D341Med (cell line): ENCODE measurements at places on chromosomes 7 and 10.

- no peak for DNase-seq
These were observed 109.9 kb upstream of the EFCAB10 start for GRCh38 chr7:105691082-105691679.

DNA sequence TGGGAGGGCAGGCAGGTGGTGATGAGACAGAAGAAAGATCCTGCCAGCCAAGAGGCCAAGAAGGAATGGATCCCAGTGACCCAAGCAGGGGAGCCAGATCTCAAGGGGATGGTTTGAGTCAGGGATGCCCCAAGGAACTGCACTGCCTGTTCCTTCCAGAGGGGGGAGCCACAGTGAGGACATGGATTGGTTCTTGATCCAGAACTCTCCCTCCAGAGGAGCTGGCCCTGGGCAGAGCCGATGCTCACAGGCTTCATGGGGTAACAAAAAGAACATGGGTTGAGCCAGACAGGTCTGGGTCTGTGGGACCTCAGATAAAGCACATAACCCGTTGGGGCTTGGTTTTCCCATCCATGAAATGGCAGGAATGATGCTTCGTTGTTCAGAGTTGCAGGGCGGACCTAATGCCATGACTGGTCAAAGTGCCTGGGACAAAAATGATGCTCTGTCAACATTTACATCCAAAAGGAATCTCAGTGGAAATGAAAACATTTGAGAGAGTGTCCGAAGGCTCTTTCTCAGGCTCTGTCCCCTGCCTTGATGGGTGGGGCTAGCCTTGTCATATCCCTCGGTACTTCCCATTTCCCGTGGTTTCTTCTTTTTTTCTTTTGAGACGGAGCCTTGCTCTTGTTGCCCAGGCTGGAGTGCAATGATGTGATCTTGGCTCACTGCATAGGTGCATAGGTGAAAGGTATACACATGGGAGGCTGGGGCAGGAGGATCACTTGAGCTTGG lies 4.7 kb upstream of the DENND2A start:
- DNase-seq = no peak

GRCh38 chr10:50625649-50626132 lies 1.9 kb upstream of the SGMS1 start:
- DNase-seq = no peak

DNA sequence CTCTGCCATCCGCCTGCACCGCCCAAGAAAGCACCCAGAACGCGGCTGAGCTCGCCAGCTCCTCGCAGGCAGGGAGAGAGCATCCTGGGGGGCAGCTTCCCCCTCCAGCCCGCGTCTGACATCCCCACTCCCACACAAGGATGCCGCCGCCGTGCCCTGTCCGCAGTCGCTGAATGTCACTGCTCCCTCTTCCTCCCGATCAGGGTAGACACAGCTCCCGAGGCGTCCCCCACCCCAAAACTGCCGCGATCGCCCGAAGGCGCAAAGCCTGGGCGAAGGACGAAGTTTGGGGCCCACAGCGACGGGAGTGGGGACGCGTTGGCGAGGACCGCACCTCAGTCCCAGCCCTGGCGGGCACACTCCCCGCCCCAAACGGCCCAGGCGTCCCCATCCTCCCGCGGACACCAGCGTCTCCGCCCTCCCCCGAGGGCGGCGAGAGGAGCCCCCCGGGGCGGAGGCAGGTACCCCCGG lies 1.5 kb upstream of the KAT6B start:
- DNase-seq = no peak

DNA sequence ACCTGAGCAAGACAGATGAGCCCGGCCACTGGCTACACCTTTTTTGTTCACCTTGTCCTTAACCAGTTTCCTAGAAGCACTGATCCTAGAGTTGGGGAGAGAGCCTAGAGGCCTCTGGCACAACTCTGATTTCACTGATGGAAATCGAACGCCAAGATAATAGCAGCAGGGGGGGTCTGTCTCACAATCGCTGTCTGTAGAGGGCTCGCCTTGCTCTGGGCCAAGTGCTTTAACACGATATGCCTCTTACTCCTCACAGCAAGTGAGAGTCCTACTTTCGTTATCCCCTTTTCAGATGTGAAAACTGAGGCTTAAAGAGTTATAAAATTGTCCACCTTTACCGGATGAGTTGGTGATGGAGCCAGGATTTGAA lies 472 bp downstream of the RASSF4 start:
- DNase-seq = no peak

DNA sequence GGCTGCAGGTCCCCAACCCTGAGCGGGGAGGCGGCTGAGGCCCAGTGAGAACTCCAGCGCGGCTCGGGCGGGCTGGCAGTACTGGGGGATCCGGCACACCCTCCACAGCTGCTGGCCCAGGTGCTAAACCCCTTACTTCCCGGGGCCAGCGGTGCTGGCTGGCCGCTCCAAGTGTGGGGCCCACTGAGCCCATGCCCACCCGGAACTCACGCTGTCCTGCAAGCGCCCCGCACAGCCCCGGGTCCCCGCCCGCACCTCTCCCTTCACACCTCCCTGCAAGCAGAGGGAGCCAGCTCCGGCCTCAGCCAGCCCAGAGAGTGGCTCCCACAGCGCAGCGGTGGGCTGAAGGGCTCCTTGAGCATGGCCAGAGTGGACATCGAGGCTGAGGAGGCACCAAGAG lies 25.0 kb downstream of the RNF133 start:
- no peak for DNase-seq

DNA sequence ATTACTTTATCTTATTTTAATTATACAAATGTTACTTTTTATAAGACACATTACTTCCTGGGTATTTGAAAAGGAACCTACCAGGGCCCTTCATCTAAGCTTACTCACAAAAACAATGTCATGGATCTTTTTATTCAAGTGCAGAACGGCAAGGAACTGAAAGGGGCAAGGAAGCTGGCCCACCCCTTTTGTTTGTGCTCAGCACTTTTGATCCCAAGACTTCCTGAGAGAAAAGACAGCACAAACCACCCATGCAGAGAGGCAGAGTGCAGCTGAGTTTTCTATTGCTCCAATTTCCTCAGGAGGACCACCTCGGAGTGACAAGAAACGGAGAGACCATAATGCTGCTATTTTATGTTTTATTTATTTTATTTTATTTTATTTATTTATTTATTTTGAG lies 232.0 kb upstream of the NRP1 start:
- DNase-seq = no peak

DNA sequence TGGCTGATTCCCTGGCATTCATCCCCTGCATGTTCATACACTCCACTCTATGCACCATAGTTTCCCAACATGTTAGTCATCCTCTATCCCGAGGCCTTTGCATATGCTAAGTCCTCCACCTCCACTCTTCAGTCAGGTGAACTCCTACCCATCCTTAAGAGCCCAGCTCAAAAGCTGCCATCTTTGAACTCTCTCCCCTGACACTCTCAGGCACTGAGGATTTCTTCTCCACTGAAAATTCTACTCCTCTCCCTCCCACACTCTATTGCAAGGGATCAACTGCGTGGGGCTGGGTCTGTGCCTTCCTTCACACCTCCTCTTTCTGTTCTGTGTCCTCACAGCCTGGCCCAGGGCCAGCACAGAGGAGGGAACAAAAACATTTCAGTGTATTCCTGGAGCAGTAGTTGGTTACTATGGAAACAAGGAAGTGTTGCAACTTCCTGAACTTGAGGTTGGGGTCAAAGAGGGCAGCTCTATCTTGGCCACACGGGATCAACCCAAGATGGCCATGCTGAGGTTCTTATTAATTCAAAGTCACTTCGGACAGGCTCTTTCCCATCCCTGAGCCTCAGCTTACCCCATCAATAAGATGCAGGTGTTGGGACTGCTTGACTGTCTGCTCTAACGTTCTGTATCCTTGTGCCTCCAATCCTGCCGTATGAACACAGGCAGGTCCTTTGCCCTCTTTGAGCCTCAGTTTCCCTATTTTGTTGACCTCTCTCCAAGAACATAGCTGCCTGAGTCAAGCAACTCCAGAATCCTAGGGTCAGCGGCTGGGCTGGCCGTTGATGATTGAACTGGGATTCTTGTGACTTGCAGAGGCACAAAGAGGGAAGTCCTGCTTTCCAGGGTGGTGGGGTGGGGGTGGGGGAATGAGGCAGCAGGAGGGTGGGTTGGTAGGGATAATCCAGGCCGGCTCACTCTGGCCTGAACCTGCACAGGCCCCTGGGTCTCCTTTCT lies 15.5 kb downstream of the ZMIZ1 start:
- DNase-seq = no peak

DNA sequence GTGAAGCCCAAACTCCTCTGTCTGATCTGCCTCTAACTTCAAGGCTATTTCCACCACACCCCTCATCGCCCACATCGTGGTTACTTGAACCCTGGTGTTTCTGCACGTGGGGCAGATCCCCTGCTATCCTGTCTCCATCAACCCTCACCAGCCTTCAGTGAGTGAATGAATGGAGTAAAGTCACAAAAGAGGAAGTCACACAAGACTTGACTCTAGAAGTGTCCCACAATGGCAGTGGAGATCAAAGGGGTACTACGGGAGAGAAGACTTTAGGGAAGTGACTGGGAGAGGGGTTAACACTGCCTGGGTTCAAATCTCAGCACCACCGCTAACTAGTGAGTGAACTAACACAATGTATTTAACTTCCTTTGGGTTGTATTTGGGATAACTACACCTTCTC lies 85.9 kb downstream of the COBL start:
- DNase-seq = no peak

GRCh38 chr7:107538001-107538400 lies 25.7 kb downstream of the COG5 start:
- no peak for DNase-seq

GRCh38 chr10:49117376-49118070 lies 2.2 kb upstream of the VSTM4 start:
- DNase-seq = no peak

DNA sequence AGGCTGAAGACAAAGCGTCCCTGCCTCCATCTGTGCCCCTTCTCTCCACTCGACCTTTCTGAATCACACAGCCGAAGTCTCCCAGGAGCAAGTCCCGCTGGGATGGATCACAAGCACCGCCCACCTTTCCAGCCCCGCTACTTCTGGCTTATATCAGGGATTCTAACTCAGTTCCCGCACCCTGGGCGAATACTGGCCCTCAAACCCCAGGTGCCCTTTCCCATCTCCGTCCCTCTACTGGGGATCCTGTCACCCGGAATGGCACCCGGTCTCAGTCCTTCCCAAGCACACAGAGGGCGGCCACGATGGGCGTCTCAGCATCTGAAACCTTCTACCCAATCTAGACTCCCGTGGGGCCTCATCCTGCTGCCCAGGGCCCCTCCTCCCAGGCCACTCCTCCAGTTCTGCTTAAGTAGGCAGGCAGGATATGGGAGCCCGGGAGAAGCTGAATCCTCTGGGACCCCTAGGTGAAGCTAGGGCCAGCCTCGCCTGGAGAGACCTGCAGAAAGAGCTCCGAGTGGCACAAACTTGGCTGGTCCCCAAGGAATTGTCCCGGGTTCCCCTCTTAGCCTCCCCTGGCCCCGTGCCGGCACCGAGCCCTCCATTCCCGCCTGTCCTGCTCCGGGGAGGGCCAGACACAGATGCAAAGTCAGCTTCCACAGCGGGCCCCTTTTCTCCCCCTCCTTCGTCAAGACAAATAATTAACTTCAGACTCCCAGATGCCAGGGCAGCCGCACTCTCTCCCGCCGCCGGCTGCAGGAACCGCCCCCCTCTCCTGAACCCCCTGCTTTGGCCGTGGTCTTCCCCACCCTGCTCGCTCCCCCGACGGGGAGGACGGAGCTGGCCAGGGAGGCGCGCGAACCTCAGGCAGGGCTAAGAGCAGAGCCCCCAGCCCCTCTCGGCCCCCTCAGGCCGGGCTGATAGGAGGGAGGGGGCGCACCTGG lies 612 bp downstream of the KCP start:
- DNase-seq = peak; percentile 88

GRCh38 chr7:43785420-43785819 lies 26.9 kb downstream of the BLVRA start:
- no peak for DNase-seq

DNA sequence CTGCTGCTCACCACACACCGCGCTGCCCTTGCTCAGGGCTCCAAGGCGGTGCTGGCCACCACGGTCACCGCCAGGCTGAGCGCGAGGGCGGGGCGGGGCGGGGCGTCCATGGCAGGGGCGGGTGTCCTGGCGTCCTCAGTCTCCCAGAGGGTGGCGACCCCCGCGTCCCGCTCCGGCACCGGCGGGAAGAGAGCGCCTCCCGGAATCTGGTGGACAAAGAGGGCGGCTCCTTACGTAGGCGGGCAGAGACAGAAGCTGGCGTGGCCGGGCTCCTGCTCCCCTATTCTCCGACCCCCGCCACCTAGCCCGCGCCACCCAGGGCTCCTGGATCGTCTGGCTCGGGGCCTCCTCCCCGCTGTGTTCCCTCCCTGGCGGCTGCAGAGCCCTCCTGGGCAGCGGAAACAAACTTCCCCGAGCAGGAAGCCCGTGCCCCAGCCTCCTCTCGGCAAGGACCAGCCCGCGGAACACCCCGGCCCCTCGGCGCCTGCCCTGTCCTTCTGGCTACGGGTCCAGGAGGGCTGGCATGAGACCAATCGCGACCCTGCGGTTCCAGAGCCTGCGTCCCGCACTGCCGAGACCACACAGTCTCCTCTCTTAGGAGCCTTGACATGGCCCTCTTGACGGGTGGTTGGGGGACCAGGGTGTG lies 133.8 kb upstream of the ZNF92 start:
- DNase-seq = peak; percentile 41

DNA sequence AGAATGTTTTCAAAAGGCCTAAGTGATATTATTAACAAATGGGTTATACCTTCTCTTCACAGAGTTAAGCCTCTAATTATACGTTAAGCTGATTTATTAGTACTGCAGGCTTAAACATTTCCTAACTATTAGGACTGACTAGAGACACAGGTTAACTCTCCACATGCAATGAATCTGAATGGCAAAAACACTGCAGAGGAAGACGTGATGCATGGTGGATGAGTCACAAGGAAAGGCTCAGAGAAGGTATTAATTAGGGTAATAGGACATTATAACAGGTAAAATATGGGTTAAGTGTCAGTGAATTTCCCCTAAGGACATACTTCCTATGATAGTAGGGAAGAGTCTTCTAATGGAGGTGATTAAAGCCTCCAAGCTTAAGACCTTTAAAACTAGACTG lies 24.7 kb upstream of the SEM1 start:
- DNase-seq = no peak

DNA sequence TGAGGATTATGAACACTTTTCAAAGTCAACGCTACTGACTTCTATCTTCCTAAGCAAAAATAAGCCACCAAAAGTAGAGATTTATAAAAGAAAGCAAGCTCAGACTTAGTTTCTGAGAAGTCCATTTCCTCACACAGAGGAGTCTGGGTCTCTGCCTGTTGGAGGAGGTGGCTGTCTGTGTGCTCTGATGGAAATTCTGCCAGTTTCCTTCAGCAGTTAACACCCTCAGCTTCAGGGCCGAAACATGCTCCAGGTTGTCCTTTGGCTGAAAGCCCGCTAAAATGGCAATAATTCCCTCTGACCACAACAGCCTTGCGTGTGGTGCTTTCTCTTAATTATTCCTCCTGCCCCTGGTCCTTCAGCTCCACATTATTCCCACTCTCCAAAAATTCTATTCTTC lies 127.8 kb upstream of the LAMB4 start:
- no peak for DNase-seq

GRCh38 chr7:157704365-157704764 lies 367.6 kb downstream of the DNAJB6 start:
- no peak for DNase-seq

GRCh38 chr7:101087334-101088068 lies 2.2 kb downstream of the TRIM56 start:
- peak; percentile 39 for DNase-seq
